ENCODE measurements at places on chromosomes 3 and 15.

DNA sequence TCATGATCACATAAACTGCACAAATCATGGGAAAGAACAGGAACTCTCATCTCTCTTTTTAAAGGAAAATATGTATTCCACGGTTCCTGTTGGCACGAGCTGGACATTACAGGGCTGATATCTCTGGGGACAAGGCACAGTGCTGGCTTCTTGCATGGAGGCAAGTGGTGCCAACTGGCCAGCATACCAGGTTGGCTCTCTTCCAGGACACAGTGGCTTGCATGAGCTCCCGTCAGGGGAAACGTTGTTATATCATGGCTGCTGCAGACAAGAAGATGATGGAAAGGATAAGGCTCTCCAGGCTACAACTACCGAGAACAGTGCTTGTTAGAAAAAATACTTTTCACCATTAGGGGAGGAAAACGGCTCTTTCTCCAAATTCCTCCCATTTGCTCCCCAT lies 283.9 kb downstream of the RORA start:
- DNase-seq, result no peak

DNA sequence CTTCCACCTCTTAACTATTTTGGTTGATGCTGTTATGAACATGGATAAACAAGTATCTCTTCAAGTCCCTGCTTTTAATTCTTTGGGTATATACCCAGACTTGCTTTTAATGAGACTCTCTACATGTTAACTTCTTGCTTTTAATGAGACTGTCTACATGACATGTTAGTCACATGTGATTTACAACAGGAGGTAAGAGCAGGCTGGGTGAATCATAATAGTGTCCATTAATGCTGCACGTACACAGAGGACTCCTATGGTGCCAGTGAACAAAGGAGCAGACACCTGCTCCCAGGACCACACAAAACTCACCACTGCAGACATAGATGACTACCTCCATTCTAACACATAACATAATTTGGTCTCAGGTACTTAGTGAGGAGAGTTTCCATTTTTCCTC lies 273.4 kb upstream of the NSMCE3 start:
- DNase-seq, result no peak

DNA sequence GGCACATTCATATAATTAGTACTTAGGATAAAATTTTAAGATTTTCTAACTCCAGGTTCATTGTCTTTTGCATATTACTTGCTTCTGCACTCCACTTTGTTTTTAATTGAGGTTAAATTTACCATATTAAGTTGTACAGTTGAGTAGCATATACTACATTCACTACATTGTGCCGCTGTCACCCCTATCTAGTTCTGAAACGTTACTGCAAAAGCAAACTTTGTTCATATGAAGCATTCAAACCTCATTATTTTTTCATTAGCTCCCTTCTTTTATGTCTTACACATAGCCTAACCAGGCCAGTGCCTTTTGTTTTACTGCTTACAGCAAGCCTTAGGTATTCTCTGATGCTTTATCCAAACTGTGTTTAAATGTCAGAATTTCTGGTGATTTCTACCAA lies 183.1 kb upstream of the CGNL1 start:
- DNase-seq, result no peak

- DNase-seq, result no peak
Measured at GRCh38 chr3:182755308-182755707, 38.0 kb upstream of the ATP11B start.

DNA sequence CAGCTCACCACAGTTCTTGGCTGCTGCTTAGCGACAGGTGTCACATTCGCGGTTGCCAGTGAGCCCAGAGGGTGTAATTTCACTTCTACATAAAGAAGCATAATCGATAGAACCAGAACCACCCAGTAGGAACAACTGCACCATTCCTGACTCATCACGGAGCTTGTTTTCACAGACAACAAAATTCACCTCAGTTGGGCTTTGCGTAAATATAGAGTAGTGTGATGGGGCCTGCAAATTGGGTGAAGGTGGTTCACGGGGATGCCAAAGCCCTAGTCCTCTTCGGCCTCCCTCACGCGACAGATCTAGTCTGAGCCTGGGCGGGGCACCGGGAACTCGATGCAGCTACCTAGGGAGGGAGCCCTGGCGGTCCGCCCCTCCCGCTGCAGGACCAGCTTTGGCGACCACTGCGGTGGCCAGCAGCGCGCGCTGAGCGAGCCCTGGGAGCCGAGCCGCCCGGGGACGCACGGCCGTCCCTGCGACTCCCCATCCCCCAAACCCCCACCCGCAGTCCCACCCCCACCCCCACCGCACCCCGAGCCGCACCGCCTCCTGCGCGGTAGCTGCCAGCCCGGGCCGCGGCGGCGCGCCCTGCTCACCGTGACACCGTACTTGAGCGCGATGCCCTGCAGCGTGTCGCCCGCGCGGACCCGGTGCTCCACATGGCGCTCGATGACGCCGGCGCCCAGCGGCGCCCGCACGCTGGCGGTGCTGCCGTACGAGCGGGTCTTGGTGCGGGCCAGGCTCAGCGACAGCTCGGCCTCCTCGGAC lies 519 bp downstream of the LYSMD2 start:
- peak; percentile 55 for DNase-seq

Measured in OCI-M1 (cell line).